ENCODE measurements at places on chromosomes 6 and 20.

DNA sequence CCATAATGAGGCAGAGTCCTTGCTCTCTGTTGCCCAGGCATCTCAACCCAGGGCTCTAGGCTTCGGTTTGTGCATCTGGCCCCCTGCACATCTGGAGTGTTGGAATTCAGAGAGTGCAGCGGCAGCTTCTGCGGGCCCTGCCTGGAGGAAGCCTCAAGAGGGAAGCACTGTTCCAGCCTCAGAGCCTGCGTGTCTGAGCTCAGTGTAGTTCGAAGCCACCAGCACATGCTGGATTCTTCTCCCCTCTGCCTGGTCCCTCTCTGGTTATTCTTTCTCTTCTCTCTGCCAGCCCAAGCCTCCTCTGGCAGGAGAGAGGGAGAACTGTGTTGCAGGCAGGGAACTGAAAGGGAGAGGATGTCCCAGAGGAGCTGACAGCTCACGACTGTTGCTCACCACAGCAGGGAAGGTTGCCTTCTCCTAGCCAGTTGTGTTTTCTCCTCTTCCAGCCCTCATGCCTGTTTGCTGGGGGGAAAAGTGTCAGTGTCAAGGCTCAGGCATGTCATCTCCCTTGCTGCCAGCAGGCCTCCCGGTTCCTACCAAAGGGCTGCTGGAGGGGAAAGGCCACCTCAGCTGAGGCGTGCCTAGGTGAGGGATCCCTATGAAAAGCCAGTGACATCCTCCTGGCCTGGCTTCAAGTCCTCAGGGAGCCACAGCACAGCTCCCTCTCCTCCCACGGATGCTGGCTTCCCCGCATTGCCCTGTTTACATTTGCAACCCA, 126.0 kb upstream of the LRFN2 start:
- DNase-seq: no peak

GRCh38 chr20:51326201-51326819, 216.2 kb downstream of the NFATC2 start:
- peak; percentile 66 for DNase-seq

GRCh38 chr6:5213836-5214235, 46.9 kb downstream of the LYRM4 start:
- no peak for DNase-seq

DNA sequence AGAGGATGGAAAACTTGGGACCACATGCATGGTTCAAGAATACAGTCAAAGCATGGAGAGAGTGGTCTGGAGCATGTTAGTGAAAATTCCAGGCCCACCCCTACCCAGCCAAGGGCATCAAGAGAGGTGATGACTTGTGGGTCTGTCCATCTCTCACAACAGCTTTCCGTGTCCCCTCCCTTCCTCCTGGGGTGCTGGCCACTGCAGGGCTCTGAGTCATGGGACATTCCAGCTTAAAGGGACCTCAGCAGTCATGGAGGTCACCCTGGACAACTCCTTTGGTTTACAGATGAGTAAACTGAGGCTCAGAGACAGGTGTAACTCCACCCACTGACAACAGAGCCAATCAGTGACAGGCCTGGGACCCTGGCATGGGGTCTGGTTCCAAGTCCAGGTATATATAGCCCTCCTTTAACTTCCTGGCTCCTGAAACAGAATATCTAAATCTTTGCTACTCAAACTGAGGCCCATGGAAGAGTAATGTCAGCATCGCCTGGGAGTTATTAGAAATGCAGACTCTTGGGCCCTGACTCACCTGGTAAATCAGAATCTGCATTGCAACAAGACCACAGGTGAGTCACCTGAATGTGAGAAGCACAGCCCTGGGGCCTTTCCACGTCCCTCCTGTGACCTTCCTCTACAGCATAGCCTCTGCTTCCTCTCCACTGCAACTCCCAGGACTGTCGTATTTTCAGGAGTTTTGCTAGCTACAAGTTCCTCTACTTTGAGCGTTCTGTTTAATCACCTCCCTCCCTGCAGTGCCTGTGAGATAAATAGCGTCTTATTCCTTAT, 170.2 kb downstream of the ZDHHC14 start:
- no peak for DNase-seq

- DNase-seq: no peak
Observed at GRCh38 chr6:111585974-111586315, 19.7 kb downstream of the TRAF3IP2 start.

DNA sequence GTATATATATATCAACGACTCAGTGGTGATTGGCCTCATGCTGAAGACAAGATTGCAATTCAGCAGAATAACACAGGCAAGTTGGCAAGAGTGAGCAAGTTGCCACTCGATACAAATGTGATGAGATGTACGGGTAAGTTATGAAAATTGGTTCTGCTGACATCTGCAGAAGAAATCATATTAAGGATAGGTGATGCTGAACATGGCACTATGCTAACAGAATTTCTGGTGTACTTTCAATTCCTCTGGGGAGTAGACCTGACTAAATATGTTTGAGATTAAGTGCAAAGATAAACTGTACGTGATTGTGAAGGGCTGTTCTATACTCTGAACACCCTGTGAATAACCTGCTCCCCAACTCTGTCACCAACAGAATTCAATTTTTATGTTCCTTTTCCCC, 758.2 kb downstream of the TBC1D32 start:
- DNase-seq: no peak

DNA sequence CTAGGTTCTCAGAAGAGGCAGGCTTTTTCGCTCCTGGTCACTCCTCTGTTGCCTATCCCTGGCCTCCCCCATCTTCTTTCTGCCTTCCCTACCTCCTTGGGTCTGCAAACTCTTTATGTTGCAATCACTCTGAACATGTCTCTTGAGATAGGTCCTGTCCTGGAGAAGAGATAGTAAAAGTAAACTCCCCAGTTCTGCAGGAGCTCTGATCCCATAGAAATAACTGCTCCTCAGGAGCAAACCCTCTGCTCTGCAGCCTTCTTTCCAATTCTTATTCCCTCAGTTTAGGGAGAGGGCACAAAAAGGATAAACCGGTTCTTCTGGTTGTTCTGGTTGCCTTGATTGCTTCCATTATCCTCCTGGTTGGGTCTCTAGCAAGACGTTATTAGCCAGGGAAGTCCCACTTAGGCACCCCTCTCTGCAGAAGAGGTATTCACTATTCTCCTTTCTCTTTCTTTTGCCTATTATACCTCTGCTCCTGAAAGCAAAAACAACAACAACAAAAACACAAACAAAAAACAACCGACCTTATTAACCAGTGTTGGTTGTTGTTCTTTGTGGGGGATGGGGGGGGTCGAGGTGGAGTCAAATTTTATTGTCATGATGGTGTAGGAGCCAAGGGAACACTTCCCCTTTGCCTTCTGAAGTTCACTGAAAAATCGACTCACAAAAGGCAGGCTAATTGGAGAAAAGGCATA, 973 bp downstream of the TRIM38 start:
- DNase-seq: no peak

GRCh38 chr20:58921564-58921963, 59.5 kb upstream of the NELFCD start:
- DNase-seq: no peak

DNA sequence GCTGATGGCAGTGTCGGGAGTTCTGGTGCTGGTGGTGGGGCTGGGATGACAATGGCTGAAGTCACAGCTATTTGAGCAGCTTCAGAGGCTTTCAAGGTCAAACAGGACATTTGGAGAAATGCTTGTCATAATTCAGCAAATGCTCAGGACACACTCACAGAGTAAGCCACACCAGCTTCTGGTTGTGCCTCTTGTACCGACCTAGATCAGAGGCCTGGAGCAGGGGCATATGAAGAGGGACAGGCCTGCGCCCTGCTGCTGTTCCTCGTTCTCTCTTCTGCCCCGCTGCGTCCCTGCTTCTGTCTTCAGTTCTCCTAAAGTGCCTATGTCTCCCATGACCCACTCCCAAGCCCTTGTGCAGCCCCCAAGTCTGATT, 893 bp upstream of the PGC start:
- no peak for DNase-seq

DNA sequence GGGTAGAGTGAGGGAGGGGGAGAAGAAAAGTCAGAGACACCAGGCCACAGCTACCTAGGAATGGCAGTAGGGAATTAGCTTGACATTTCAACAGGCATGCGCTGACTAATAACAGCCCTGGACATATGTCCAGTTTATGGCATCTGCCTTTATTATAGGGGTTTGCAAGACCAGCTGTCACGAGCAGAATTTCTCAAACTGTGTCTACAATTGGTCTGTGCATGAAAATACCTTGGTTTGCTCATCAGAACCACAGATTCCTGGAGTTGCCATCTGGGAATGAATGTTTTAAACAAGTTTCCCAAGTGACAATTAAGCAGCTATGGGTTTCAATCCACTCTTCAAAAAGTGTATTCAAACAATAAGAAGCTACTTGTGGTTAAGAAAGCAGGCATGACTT, 110.3 kb upstream of the ENPP5 start:
- no peak for DNase-seq

- DNase-seq: no peak
Observed at GRCh38 chr20:35467339-35468224, 12.2 kb downstream of the CEP250 start.

DNA sequence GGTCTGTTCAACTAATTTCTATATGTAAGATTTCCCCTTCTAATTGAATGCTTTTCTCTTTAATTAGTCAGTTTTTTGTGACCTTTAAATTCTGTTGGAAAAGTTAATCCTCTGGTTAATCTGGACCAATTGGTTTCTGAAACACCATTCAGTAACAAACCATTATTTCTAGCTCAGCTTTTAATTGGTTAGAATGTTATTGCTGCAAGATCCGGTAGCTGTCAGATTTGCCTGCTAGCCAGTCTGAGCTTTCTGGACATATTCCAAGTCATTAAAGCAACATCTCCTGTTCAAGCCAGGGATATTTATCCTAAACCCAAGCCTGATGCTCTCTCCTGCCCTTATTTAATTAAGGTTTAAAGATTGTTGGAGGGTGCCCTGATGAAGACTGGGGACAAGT, 55.1 kb upstream of the FBXL4 start:
- DNase-seq: no peak

DNA sequence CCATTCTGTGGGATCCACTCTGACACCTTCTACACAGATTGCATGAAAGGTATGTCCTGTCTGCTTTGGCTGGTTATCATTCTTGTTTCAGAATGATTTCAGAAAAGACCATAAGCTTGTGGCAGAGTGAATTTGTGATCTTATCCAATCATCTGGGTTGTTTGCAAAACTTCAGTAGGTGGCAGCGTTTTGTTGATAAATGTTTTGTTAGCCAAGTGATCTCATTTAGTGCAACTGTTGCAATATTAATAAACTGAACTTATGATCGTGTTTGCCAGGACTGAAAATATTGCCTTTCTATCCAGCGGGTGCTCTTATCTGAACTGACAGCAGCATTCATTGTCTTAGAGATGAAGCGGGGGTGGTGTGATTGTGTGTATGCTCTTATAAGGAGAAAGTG, 613.2 kb upstream of the NOX3 start:
- DNase-seq: no peak

GRCh38 chr6:17703256-17703694, 3.5 kb downstream of the NUP153 start:
- DNase-seq: no peak

- DNase-seq: no peak
Observed at GRCh38 chr6:86775893-86776292, 161.4 kb upstream of the HTR1E start.

GRCh38 chr6:150967381-150967780, 101.9 kb downstream of the MTHFD1L start:
- DNase-seq: no peak

DNA sequence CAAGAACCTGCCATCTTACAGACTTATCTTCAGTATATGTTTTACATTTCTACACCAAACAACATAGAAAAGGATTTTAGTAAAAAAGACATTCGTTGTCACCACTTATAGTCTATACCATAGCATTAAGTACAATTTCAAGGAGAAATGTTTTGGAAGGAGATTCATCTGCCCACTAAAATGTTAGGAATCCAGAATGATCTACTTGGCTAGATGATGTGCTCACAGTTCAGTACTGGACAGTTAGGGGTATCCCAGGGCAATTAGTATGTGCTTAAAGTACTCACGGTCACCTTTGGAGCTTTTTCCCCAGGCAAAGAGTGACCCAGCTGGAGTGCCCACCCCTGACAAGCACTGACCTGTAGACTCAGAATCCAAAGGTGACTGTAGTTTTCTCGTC, 222.9 kb downstream of the SLC24A3 start:
- DNase-seq: no peak

DNA sequence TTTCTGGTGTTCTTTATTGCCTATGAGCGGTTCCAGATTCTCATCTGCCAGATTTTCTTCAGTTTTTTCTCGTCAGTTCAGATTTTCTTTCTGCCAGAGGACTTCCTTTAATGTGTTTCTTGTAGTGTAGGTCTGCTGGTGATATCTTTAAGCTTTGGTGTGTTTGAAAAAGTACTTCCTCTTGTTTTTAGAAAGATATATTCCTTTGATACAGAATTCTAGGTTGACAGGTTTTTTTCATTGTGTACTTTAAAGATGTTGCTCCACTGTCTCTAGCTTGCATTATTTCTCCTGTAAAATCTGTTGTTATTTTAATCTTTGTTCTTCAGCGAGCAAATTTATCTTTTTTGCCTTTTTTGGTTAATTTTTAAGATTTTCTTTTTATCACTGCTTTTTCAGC, 36.9 kb downstream of the ASXL1 start:
- DNase-seq: no peak

DNA sequence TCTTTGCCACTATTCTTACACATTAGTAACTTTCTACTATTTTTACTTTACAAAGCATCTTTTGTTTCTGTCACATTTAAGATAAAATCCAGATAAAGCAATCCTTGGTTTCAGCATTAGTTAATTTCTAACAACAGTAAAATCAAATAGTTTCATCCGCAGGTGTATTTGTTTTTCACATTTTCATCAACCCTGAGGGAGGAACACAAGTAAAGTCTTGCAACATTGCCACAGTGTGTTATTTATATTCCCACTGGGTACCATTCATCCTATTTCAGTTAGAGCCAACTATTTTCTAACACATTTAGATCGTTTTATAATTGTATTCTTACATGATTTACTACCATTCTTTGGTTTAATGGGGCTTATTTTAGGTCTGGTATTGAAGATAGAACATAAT, 908.7 kb upstream of the CITED2 start:
- no peak for DNase-seq

DNA sequence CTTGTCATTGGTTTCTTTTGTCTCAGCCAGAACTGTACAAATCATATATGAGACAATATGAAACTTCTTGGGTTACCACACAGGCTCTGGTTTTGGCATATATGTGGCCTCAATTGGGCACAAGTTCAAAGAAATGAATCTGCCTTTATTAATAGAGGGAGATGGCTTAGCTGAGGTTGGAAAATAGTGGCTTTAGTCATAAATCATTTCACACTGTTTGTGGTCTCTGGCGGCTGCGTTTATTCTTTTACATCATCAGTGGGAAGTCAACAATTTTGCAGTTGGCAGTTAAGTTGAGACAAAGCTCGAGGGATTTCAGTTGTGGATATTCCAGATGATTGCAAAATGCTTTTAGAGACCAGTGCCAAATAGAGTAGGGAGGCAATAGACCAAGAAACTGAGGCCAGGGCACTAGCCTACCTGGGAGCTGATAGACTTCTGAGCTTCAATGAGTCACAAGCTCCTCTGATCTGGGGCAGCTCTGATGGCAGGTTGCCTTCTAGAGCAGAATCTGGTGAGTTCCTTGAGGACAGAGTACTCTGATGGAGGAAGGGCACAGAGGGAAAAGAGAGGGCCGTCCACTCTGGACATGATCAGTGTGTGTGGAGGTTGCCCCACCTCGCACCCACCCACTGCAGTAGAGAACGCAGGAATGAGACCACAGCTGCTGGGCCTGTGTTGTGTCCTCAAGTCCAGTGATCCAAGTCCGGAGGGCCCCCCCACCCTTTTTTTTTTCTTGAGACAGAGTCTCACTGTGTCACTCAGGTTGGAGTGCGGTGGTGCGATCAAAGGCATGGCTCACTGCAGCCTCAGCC, 73.5 kb downstream of the ARMC2 start:
- peak; percentile 43 for DNase-seq

GRCh38 chr20:2163757-2164156, 62.1 kb downstream of the STK35 start:
- DNase-seq: no peak

Data from stimulated activated CD8-positive, alpha-beta memory T cell treated with anti-CD3 and anti-CD28 coated beads, Interleukin-4, amount 100 ng/mL, for 48 hours (primary cell).